Gastrocnemius medialis (tissue), 4 donors: ENCODE measurements at places on chromosomes 4 and X.
A peak's percentile ranks its signal among the peaks of the same experiment; 100 is the strongest.

- DNase-seq: peak; percentile 1
Observed at GRCh38 chr4:2254665-2255500, 7.0 kb downstream of the MXD4 start.

- DNase-seq: no peak
Observed at GRCh38 chr4:153439831-153440230, 26.3 kb upstream of the TMEM131L start.

- DNase-seq: no peak
Observed at GRCh38 chr4:59597536-59598329, 1602.4 kb upstream of the ADGRL3 start.

- DNase-seq: no peak
Observed at GRCh38 chr4:137082061-137082460, 450.2 kb downstream of the PCDH18 start.

DNA sequence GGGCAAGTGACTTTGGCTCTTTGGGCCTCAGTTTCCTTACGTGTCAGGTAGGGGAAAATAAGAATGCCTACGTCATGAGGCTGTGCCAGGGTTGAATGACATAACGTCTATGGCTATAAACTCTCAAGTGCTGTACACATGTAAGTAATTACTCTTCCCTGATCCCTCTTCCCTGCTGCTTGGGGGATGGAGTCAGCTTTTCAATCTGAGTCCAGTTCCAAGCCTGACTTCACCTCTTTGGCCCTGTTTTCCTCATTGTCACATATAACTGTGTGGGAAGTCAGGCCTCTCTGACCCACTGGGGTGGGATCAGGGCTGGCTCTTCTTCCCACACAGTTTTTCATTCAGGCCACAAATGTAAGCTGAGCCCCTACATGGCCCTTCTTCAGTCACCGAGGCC, 11.4 kb upstream of the CITED1 start:
- DNase-seq: no peak

GRCh38 chr4:6110681-6111353, 89.5 kb downstream of the JAKMIP1 start:
- DNase-seq: no peak

- no peak for DNase-seq
Observed at GRCh38 chrX:39226251-39226650, 425.0 kb downstream of the MID1IP1 start.

DNA sequence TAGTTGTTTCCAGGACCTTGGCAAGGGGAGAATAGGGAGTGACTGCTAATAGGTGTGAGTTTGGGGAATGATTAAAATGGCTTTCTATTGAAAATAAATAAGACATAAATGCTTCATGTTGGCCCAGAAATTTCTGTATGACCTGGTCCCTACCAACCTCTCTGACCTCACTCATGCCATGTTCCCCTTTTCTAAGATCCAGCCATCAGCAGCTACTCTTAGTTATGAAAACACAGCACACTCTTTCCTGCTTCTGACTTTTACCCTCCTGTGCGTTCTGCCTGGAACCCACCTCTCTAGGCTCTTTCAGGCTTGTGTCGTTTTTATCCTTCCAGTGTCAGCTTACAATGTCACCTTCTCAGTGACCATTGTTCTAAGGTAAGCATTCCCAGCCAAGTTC, 14.8 kb upstream of the CXCL5 start:
- DNase-seq: no peak

GRCh38 chr4:88447371-88448095, 9.4 kb upstream of the HERC5 start:
- DNase-seq: no peak

GRCh38 chrX:40809210-40809609, 73.9 kb upstream of the MED14 start:
- DNase-seq: no peak

GRCh38 chrX:40106676-40107290, 9.0 kb upstream of the BCOR start:
- DNase-seq: no peak

- no peak for DNase-seq
Observed at GRCh38 chr4:26574563-26574962, 9.3 kb upstream of the TBC1D19 start.

DNA sequence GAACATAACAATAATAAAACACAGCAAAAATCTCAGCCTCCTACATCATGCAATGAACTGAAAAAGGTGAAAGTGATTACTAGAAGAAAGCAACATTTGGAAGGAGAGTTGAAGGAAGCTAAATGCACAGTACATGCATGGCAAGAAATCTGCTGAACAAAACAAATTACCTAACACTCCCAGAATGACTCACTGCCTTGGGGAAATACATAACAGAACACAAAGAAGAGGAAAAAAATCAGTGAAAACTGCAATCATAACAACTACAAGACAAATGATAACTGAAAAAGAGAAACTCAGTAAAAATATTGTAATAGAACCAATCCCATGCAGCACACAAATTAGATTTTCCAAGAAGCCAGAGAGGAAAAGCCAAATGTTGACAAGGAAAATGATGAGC, 1513.2 kb downstream of the ARAP2 start:
- no peak for DNase-seq

GRCh38 chr4:182380771-182381181, 137.6 kb downstream of the TENM3 start:
- no peak for DNase-seq

- no peak for DNase-seq
Observed at GRCh38 chrX:22424919-22425318, 152.2 kb downstream of the CBLL2 start.

DNA sequence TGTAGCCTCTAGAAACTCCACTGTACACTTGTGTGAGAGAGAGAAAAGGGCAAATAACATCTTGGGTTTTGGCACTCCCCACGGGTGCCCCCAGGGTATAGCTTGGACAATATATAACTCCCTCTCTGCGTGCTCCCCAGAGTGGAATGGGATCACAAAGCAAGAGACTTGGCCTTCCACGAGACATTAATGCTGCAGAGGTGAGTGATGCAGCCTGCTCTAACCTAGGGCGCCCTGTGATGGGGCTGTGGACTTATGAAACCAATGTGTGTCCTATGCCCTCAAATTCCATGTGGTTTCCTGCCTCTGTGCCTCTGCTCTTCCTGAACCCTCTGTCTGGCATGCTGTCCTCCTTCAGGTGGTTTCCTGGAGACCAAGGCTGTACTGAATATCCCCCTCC, 22.0 kb upstream of the FAM9C start:
- DNase-seq: no peak
